Cerebellum (tissue), 4 donors: ENCODE measurements at places on chromosomes 3 and 15. TPM values are rescaled to one million over a fixed set of nuclear protein-coding genes. Genes with fewer than 3 reads are reported as not detected.
A peak's percentile ranks its signal among the peaks of the same experiment; 100 is the strongest.

- peak; percentile 73 for DNase-seq
Measured at GRCh38 chr3:127762077-127762786, 60.1 kb downstream of the MGLL start.

- no peak for DNase-seq
Measured at GRCh38 chr3:16203671-16204629, 29.5 kb downstream of the GALNT15 start.

DNA sequence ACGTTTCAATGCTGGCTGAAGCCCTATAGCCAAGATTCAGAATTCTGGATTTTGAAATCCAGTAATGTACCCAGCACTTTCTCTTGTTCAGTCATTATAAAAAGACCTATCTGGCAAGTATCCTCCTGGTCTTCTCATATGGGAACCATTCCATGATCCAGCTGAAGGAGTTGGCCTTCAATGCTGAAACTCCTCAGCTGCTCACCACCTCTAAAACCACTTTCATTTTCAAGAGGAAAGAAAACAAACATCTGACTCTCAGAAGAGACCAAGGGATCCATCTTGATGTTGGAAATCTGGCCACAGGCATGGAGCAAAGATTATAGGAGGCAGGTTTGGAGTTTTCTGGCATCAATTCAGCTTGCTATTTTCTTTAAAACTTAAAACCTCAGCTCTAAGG is 235.4 kb downstream of the FMN1 start:
- DNase-seq = no peak

DNA sequence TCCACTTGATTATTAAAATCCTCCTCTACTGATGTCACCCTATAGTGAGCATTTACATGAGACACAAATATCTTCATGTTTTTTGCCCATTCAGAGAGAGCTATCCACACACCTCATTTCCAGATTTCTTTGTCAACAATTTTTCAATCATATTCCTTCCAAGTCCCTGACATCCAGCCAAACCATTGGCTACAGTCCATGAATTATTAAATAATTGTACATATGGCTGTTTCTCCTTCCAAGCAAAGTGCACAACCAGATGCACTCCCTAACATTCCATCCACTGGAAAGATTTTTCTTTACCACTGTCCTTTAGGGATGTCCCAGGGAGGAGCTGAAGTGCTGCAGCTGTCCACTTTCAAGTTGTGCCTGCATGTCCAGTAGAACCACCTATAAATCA is 328.0 kb upstream of the MDFIC2 start:
- no peak for DNase-seq

Gene P3H2
- 1.8 TPM for total RNA-seq
